ENCODE measurements at places on chromosomes 7 and 10.

GRCh38 chr10:109159351-109159750 is 764.0 kb downstream of the XPNPEP1 start:
- no peak for DNase-seq

DNA sequence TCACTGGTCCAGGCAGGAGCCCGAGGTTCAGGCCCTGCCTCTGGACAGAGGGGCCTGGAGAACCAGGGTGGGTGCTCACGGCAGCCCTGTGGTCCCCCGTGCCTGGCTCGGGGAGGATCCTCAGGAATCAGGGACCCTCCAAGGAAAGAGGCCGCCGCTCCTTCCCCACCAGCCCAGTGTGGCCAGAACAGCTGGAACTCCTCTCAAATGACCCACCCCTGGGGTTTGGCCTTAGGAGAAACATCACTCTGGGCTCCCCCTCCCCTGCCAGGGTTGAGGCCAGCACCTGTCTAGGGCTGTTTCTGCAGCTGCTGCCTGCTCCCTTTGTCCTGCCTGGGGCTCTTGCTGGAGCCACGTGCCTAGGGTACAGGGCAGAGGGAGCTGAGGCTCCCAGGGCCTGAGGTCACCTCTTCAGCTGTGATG is 161.0 kb downstream of the RNF216 start:
- no peak for DNase-seq

DNA sequence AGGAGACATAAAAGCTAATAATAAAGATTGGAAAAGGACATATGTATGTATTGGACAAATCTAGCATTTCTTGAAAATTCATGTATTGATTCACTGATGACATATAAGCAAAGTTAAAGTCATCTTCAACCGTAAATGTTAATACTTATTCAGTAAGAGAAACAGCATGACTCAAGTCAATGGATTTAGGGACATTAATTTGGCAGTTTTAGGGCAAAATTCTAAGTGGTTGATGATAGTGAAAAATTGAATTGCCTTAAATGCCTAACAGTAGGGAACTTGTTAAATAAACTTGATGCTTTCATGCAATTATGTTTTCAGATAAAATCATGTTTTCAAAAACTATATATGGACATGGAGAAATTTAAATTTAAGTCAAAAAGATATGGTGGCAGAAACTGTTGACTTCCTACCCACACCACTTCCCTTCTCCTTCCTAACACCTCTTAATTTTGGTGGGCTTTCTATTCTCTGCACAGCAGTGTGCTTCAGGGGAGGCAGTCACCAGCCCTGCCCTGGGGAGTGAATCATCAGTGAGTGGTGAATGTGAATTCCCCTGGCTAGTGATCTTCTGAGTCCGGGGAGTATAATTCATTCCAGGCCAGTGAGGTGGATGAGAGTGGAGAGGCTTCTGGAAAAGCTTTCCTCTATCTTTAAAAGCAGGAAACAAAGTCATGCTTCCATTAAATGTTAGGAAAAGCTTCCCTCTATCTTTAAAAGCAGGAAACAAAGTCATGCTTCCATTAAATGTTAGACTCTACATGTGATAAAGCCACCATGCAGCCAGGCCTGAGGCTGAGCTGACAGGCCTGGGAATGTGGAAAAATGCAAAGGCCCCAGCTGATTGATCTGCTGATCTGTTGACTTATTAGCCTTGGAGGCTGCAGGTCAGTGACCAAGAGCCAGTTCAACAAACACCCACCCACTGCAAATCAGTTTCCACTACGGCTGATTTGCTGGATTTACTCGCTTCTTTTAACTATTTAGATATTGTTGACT is 25.2 kb upstream of the ITGB1 start:
- DNase-seq, result peak; percentile 46

DNA sequence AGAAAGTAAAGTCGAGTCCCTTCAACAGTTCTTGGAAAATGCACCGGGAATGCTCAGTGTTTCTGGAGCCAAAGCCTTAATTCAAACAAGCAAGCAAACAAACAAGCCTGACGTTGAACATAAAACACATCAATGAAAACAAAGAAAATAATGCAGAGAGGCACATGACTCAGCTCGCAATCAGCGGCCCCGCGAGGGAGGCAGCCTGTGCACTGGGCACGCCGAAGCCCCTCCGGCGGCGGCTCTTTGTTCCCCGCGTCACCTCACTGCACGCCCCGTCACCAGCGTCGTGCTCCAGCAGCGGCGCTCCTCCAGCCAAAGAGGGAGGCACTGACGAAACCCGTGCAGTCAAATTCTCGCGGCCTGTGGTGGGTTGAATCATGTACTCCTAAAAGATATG is 151.5 kb downstream of the DNAJB6 start:
- DNase-seq, result no peak

DNA sequence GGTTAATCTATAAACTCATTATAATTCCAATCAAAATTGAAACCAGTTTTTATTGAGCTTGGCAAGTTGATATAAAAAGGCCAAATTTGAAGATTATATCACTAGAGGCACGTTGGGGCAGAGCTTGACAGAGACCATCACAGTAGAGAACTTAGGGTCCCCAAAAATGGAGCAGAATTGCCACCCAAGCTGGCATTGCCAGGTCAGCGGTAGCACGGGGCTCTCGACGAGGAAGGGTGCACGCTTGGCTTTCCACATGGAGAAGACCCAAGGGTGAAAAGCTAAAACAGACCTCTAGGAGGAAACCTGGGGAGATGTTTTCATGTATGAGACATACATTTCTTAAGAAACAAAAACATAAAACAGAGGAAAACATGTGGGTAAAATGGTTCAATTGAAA is 4.3 kb upstream of the JAKMIP3 start:
- DNase-seq, result no peak

GRCh38 chr7:118175740-118176139 is 8.2 kb upstream of the LSM8 start:
- no peak for DNase-seq

- DNase-seq, result no peak
Measured at GRCh38 chr10:27741173-27742091, 4.2 kb downstream of the MKX start.

- no peak for DNase-seq
Measured at GRCh38 chr10:89798092-89798491, 96.7 kb downstream of the KIF20B start.

- no peak for DNase-seq
Measured at GRCh38 chr7:29287366-29287765, 92.8 kb downstream of the CHN2 start.

DNA sequence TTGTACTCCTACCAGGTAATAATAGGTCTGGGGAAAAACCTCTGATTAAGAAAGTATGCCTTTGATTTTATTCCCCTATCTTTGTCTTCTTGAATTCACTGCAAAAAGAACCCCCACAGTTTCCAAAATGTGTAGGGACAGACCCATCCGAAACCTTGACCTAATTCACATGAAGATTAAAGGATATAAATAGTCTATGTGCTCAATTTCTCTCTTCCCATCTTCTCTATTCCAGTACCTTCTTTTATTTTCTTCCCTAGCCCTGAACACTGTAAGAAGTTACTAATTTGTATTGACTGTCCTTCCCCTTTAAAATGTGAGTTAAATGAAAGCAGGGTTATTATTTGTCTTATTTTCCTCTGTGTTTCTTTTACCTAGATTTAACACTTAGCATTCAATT is 135.3 kb downstream of the HBP1 start:
- no peak for DNase-seq

GRCh38 chr7:137930581-137930980 is 71.3 kb downstream of the CREB3L2 start:
- DNase-seq, result no peak

DNA sequence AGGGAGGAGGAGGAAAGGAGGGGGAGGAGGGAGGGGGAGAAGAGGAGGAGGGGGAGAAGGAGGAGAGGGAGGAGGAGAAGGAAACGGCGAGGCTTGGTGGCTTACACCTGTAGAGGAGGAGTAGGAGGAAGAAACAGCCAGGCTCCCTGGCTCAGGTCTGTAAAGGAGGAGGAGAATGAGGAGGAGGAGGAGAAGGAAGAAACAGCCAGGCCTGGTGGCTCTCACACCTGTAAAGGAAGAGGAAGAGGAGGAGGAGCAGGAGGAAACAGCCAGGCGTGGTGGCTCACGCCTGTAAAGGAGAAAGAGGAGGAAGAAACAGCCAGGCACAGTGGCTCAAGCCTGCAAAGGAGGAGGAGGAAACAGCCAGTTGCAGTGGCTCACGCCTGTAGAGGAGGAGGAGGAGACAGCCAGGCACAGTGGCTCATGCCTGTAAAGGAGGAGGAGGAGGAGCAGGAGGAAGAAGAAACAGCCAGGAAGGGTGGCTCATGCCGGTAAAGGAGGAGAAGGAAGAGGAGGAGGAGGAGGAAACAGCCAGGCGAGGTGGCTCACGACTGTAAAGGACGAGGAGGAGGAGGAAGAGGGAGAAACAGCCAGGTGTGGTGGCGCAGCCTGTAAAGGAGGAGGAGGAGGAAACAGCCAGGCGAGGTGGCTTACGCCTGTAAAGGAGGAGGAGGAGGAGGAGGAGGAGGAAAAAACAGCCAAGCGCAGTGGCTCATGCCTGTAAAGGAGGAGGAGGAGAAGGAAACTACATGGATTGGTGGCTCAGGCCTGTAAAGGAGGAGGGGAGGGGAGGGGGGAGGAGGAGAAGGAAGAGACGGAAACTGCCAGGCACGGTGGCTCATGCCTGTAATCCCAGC is 14.9 kb upstream of the CRCP start:
- DNase-seq, result no peak

- DNase-seq, result no peak
Measured at GRCh38 chr10:3408603-3409365, 236.2 kb upstream of the PITRM1 start.

DNA sequence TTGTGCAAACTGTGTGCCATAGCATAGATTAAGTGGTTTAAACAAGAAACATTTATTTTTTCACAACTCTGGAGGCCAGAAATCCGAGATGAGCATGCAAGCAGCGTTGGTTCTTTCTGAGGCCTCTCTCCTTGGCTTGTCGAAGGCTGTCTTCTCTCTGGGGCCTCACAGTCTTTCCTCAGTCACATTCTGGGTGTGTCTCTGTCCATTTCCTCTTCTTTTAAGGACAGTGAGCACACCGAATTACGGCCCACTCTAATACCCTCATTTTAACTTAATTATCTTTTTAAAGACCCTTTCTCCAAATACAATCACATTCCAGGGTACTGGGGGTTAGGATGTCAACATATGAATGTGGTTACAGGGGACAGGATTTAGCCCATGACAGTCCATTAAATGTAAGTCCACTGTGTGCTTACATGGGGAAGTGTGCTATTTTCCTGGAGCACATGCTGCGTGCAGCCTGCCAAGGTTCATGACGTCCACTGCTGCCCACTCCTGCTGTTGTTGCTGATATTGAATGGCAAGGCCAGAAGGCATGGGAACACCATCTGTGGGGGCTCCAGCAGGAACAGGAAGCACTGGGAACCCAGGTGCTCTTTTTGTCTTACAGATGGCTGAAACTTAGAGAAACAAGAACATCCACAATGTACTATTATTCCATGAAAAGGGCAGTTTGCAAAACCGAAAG is 365.5 kb downstream of the GALNT17 start:
- no peak for DNase-seq

GRCh38 chr10:88281592-88282347 is 301.3 kb downstream of the RNLS start:
- DNase-seq, result no peak

DNA sequence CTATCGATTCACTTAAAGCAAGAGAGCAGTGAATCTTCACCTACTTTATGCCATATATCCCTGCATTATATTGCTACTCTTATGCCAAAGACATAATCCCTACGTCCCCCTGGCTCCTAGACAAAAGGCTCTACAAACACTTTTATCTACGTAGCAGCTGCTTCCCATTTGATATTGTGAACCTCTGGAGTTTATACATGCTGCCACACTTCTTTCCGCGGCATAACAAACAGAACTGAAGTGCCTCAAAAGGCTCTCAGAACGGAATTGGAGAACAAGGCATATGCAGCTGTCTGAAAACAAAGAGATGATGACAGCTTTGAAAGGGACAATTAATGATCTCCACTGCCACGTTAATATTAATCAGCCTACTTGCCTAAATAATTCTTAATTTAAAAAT is 985.6 kb upstream of the LRRN3 start:
- no peak for DNase-seq

DNA sequence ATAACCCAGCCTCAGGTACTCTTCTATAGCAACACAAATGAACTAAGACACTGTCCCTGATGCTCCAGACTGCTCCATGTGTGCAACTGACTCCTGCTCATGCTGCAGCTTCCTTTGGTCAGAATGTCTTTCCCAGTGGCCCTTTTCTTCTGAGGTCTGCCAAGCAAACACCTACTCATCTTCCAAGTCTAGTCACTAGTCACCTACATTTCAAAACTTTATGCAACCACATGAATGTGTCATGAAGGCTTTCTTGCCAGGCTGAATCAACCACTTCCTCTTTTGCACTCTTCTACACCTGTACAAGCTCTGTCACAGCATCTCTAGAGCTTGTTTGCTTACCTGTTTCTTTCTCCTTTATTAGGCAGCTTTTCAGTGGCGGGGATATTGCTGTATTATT is 75.8 kb downstream of the LSMEM1 start:
- DNase-seq, result no peak

GRCh38 chr7:150323682-150324372 is 482 bp upstream of the ACTR3C start:
- peak; percentile 12 for DNase-seq

GRCh38 chr10:106181501-106181900 is 983.0 kb downstream of the SORCS1 start:
- DNase-seq, result no peak
